Frontal cortex (tissue), 4 donors: ENCODE measurements at places on chromosomes 6 and 20. TPM values are rescaled to one million over a fixed set of nuclear protein-coding genes. Genes with fewer than 3 reads are reported as not detected.

Gene NKX2-4
- not detected for total RNA-seq

Gene HLA-A
- total RNA-seq: 55.4 TPM

Gene DST
- total RNA-seq: 188 TPM

Gene PRL
- not detected for total RNA-seq

Gene FILIP1
- 2.9 TPM for total RNA-seq

Gene MYH7B
- not detected for total RNA-seq

Gene ARID1B
- 59.9 TPM for total RNA-seq

Gene VWA7
- total RNA-seq: under 0.01 TPM

Gene ATXN1
- total RNA-seq: 52.2 TPM

Gene AKAP7
- total RNA-seq: 205 TPM

Gene ASIP
- total RNA-seq: not detected

Gene ATAT1
- total RNA-seq: 40.4 TPM

Gene BCAS1
- 2.4 TPM for total RNA-seq

Gene RIMS4
- 43.2 TPM for total RNA-seq

Gene SYNDIG1
- total RNA-seq: 26.1 TPM

Gene CENPW
- total RNA-seq: 4.5 TPM

Gene FAM217A
- not detected for total RNA-seq

Gene NOX3
- not detected for total RNA-seq

Gene VNN1
- under 0.01 TPM for total RNA-seq
